Epithelial cell of esophagus (primary cell): ENCODE measurements at places on chromosomes 13 and 19.

GRCh38 chr13:110405597-110406450 is 98.7 kb downstream of the COL4A2 start:
- DNase-seq: no peak

DNA sequence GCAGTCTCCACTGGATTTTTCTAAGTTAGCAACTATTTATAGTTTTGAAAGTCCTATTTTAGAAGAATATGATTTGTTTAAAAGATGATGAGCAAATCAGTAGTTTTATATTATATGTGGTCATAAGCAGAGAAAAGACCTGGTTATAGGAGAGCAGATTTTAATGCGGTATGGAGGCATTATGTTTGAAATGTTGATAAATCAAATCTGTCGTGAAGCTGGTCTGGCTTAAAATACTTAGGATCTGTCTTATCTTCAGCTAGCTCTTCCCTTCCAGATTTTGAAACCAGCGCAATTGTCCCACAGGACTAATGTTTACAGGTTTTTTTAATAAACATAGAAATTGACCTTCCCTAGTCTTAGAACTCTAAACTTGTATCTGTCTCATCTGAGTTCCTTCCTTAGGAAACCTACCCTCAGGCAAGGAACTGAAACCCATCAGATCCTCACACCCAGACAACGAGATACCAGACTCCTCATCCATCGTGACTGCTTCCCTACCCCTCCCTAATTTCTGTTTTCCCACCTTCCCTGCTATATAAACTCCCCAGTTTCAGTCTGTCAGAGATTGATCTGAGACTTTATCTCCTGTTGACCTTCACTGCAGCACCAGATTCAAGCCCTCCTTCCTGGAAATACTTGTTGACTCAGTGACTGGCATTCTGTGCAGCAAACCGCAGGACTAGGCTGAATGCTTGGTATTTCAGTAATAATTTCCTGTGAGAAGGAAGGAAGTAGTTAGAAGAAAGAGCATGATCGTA is 37.8 kb upstream of the CXCL17 start:
- peak; percentile 42 for DNase-seq

- no peak for DNase-seq
These were observed 43.1 kb downstream of the NFIC start for GRCh38 chr19:3409346-3410064.

DNA sequence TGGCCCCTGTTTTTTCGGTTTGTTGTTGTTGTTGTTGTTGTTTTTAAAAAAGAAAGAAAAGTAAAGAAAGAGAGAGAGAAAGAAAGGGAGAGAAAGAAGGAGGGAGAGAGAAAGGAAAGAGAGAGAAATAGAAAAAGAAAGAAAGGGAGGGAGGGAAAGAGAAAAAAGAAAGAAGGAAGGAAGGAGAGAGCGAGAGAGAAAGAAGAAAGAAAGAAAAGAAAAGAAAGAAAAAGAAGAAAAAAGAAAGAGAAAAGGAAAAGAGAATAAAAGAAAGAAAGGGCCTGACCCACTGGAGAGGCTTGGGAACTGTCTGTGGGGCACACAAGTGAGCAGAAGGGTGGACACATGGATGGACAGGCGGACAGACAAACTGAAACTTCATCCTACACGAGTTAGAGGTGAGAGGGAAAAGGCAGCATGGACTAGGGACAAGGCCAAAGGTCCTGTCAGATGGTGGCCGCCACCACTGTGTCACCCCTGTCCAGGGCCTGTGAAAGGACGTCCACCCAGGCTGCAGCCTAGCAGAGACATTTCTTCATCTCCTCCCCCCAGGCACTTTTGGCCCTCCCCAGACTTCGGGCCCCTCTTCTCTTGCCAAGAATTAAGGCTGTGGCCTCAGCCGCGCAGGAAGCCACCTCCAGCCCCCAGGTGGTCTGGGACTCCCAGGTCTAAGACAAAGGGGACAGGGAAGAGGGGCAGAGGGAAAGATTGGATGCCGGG is 9.1 kb upstream of the BCAM start:
- no peak for DNase-seq

DNA sequence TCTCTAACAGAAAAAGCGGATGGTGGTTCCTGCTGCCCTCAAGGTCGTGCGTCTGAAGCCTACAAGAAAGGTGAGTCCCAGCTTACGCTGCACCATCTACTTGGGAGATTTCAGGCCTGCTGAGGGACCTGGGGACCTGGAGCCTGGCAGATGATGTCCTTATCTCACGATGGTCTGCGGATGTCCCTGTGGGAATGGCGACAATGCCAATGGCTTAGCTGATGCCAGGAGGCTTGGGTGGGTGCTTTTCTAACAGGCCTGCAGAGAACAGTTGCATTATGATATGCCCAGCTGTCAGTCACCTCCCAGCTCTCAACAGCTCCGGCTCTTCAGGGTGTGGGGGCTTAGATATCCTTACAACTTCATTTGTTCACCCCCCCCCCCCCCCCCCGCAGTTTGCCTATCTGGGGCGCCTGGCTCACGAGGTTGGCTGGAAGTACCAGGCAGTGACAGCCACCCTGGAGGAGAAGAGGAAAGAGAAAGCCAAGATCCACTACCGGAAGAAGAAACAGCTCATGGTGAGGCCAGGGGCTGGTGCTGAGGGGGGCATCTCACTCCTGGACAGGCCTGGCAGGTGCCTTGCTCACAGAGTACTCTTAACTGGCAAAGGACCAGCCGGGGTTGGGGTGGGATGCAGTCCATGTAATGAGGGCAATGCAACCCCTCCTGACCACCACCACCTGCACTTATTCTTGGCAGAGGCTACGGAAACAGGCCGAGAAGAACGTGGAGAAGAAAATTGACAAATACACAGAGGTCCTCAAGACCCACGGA is 3.8 kb downstream of the RPL13A start:
- no peak for DNase-seq

DNA sequence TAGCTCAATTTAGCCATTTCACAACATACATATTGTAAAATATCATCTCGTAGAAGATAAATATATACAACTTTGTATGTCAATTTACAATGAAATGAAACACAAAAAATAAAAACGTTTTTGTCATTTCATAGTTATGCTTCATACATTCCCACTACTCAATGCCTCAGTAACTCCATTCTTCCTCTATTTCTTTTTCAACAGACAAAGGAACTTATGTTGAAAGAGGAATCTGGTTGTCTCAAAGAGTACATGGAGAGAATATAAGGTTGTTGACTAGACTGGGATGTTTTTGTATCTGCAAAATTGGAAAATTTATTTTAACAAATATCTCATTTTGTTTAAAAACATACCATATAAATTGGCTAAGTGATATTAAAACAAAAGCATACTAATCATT is 12.8 kb downstream of the KCTD12 start:
- no peak for DNase-seq

DNA sequence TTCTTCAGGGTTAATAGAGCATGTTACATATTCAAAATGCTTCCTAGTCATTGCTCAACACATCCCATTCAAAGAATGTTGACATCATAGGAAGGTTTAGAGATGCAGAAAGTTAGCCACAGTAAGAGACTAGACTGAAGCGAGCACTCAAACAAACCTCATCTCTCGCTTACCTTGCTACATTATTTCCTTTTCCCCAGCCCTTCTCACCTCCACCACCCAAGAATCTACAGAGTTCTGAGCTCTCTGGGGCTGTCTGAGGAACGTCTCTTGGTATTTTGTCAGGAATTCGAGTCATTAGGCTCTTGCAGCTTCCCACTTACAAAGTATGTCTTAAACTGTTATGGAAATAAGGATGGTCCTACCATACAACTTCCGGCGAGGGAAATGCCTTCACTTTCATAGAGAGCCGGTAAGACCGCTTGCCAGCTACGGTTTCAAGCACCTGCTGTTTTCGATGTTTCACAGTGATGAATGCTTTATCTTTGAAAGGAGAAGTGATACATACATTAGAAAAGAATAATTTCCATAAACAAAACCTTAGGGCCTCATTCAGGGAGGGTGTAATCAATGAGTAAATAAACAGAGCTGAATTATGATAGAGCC is 65.1 kb downstream of the FLT1 start:
- DNase-seq: no peak

GRCh38 chr13:27926644-27927434 is 7.0 kb downstream of the PDX1 start:
- no peak for DNase-seq

DNA sequence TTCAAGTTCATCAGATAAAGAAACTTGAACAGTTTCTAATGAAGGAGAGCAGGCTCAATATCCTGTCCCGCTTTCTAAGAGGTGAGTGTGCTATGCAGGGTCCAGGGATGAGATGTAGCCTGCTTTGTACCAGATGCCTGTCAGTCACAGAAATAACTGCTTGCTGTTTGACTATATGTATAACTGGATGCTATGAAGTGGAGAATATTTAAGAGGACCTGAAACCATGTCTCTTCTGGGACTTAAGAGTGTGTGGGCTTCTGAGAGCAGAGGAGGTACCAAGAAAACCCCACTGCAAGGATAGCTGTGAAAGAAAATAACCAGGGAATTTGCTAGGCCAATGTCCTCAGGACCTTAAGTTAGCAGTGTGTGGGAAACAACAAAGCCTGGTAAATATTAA is 246.3 kb upstream of the RFC3 start:
- no peak for DNase-seq

DNA sequence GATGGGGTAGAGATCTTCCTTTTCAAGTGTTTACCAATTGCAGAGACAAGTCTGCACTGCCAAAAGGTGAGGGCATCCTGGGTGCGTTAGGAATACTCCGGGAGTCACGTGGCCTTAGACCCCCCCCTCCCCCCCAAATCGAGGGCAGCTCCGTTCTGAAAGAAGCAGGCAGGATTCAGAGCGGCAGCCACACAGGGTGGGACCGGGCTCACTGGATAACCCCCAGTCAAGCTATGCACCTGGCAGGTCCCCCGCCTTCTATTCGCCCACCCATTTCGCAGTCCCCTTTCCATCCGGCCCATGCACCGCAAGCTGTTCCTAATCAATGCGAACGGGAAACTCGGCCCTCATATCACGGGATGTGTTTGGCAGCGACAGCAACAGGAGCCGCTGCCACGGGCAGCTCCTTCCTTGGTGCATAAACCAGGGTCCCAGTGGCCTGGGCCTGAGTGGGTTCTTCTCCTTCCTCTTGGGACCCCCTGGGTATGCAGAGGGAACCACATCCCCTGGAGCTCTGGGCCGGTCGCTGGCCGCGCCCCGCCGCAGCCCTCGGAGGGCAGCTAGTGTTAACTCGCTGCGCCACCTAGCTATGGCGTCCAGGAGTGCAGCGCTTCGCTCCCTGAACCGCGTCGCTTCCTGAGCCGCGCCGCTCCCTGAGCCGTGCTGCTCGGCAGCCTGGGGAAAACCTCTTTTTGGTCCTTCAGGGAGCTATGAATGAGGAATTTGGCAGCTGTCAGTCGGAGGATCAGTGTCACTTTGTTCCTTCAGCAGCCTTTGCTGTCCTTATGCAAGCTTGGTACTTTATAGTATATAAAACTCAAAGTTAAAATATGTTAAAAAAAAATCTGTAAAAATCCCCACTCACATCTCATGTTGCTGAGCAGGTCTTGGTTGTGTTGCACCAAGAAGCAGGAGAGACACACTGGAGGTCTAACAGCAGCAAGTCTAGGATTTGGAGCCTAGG is 41.4 kb downstream of the LYL1 start:
- DNase-seq: peak; percentile 74

- DNase-seq: peak; percentile 68
These were observed 77.8 kb downstream of the TUBGCP3 start for GRCh38 chr13:112510002-112510780.

- no peak for DNase-seq
These were observed 494.8 kb upstream of the SLITRK1 start for GRCh38 chr13:84377106-84377505.

- DNase-seq: peak; percentile 87
These were observed at the start of gene TNFSF9 for GRCh38 chr19:6530386-6531162. TNFSF9 (plus strand) TSS chr19:6531026; CDS start chr19:6531037, 11 bp downstream.

GRCh38 chr13:81001828-81002385 is 661.0 kb upstream of the SPRY2 start:
- no peak for DNase-seq

- DNase-seq: no peak
These were observed 49.5 kb downstream of the CRYL1 start for GRCh38 chr13:20475927-20476691.

DNA sequence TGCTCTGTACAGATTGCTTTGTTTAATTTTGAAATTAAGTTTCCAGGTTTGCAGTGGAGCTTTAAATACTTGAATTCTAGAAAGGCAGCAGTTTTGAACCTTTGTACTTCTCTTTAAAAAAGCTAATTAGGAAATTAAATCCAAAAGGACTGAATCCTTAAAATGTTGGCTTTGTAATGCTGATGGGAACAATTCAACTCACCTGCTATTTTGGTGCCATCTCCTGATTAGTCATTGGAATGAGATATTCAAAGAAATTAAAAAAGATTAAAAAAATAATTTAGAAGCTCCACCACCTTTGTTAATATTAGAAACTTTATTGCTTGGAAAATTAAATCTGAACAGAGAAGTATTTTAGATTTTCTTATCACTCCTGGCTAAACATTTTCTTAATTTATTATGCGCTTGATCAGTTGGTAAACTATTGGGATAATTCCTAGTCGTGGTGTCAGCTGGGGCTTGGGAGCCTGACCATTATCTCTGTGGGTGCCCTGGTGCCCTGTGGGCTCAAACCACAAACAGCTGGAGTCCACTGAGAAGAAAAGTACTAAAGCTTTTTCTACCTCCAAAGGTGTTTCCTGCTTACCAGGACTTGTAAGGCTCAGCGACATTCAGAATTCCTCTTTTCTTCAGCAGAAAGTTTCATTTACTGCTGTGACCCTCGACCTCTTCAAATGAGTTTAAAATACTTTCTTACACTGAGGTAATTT is 540.4 kb downstream of the DIAPH3 start:
- no peak for DNase-seq

DNA sequence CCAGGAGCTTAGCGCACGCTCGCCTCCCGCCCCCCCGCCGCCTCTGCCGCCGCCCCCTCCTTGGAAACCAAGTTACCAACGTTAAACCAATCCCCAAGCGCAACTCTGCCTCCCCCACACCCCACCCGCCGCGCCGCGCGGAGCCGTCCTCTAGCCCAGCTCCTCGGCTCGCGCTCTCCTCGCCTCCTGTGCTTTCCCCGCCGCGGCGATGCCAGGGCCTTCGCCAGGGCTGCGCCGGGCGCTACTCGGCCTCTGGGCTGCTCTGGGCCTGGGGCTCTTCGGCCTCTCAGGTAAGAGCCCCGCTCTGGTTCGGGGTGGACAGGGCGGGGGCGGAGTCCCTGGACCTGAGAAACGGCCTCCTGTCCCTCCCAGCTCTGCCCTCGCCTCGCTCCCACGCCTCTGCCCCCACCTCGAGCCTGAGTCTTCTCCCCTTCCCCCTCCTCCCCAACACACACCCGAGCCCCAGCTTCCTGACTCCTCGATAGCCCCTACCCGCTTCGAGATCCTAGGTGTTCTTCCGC is at the start of gene ICAM5:
Gene ICAM5, plus strand, starts transcription at position 117 of the 521 bp plus-strand sequence. Its CDS starts 92 bp downstream, at position 209.
- peak; percentile 57 for DNase-seq
